NB4 (cell line): ENCODE measurements at places on chromosomes 5 and 9.

DNA sequence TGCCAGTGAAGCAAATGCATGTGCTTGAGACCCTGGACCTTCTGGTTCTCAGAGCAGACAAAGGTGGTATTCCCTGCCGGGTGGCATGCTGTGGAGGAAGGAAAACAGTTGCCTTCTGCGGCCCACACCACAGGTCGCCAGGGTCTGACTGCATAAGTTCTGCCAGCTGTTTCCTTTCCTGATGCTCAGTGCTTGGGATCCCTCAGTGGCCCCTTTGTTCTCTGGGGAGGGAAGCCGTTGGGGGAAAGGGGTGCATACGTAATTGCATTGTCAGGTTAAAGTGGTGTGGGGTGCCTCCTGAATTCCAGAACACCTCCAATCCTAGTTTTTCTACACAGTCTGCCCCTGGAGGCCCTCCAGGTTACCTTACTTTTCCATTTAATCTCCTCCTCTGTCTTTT lies 43.1 kb upstream of the SLC2A8 start:
- no peak for DNase-seq

DNA sequence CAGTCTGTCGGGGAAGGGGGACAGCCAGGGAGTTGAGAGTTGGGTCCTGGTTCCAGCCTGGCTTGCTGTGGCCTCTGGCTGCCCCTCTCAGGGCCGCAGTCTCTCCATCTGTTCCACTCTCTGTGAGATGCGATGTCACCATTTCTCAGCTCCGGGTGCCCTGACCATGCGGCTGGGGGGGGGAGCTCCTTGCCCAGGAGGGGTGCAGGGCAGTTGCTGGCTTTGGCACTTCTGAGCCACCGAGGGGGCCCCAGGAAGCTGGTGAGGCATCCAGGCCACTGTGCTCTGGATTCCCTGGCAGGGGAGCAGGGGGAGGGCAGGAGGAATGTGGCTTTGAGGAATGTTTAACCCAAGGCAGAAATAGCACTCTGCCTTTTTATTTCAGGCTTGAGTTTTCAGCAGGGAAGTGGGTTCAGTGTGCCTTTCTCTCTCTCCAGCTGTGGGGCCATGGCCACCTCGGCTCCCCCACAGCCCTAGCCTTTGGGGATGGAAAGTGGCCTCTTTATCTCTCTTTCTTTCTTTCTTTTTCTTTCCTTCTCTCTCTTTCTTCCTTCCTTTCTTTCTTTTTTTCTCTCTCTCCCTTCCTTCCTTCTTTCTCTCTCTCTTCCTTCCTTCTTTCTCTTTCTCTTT lies 11.0 kb downstream of the NCS1 start:
- DNase-seq = no peak

DNA sequence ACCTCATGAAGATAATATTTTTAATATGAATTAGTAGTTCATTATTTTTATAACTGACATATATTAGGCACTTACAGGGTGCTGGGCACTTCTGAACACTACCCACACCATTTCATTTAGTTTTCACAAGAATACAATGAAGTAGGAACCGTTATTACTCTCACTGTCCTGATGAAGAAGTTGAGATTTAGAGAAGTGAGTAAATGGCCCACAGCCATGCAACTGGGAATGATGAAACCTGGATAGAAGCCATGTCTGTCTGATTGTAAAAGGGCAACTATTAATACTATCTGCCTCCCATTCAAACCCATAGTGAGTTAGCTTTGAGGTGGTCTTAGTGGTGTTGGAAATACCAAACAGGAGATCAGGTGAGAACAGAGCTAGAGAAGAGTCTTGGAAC lies 29.6 kb upstream of the OTULINL start:
- DNase-seq = no peak

DNA sequence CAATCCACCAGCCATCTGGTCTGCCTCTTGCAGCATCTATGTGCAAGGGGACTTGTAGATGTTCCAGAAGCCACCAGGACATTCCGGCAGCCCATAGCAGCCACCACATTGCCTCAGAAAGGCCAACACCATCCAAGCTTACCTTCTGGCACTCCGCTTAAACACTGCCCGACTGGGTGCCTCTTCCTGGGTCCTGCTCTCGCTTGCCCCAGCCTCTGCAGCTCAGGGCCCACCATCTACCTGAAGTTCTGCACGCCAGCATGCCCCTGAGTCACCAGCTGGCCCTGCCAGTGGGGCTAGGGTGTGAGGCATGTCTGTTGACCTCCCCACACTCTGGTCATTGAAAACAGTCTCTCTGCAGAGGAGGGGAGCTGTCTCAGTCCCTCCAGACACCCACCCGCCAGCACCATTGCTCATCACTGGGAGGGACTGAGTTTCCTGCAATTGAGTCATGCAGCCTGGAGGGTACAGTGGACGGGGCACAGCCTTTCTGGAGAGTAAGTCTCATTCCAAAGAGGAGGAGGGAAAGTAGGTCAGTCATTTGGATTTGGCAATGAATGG lies 16.9 kb upstream of the COL5A1 start:
- DNase-seq = no peak

DNA sequence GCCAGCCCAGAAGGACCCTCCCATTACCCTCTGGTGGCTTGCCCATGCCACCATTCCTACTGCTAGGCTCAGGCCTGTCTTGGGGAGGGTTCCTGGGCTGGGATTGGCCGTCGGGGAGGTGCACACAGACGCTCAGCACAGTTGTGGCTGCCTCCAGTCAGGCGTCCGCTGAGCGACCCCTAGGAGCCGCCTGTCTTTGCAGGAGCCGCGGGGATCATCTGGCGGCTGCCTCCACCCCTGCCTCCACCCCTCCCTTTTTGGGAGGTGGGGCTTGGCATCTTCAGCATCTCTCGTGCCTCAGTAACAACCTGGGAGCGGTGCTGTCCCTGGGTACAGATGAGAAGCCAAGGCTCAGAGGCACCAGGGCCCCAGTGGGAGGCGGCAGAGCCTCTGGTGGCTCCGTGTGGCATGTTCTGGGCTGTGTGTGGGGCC lies 39.6 kb downstream of the RXRA start:
- peak; percentile 39 for DNase-seq

- no peak for DNase-seq
Observed at GRCh38 chr5:33271606-33272005, 169.2 kb upstream of the TARS1 start.

DNA sequence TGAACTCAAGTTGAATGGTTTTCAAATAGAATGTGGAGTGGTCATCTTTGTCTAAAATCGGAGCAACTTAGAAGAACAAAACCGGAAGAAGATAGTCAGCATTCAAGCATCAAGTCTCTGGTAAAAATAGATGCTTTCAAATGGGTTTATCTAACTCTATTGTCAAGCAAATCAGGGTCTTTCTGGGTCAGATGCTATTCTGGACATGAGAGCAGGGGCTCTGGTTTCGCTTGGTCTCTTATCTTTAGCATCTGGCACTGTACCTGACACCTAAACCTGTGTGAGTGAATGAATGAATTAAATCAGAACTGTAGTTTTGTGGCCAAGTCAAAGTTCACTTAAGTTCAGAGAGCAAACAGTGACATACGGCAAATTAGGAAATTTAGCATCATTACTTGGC lies 173.5 kb downstream of the SLIT3 start:
- no peak for DNase-seq

DNA sequence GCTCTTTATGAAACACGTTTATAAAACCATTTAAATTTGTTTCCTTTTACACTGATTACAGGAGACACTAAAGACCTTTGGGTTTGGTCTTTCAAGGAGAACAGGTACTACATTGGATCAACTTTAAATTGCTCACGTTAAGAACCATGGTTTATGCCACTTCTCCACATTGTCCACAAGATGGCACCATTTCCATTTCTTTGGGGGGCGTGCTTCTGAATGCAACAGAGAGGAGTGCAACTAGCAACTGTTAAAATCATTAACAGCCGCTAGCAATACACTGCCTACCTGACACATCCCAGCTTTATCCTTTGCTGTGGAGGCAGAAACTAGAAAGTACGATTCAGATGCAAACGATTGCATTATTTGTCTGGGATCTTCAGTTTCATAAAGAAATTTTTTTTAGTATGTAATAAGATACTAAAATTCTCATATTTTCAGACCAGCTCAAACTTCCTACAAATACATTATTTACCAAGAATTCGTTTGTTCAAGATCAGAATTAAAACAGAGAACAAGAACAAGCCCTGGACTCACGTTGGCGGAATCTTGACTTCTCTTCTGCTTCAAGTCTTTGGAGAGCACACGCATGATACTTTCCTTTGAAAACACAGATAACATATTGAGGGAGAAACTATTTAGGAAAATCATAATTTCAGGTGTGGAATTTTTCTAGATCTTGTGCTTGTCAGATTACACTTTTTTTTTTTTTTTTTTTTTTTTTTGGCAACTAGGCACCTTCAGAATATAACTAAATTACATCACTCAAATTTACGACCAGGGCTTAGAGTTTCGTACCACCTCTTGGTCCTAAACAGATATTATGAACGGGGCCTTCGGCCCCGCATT lies 702 bp downstream of the CDC20B start:
- DNase-seq = peak; percentile 86

GRCh38 chr5:77842243-77842642 lies 66.1 kb upstream of the TBCA start:
- no peak for DNase-seq

GRCh38 chr9:13939134-13939533 lies 374.8 kb downstream of the NFIB start:
- peak; percentile 19 for DNase-seq

DNA sequence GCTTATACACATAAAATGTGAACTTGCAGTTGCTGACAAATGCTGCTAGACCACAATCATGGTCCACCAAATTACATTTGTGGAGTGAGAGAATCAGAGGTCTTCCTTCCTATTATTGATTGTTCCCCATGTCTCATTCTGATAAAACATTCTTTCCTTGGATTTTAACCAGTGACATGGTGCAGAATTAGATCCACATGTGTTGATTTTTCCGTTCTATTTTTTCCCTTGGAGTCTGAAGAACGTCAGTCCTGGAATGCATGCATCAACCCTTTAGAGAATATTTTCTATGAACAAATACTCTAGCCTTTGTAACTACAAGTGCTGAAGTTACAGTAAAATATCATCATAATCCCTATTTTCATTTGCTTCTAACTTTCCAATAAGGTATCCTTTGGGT lies 170.7 kb upstream of the SPRY4 start:
- no peak for DNase-seq

GRCh38 chr5:142006363-142007236 lies 6.2 kb downstream of the GNPDA1 start:
- peak; percentile 31 for DNase-seq

- DNase-seq = no peak
Observed at GRCh38 chr9:116420993-116421538, 266.0 kb upstream of the TRIM32 start.

DNA sequence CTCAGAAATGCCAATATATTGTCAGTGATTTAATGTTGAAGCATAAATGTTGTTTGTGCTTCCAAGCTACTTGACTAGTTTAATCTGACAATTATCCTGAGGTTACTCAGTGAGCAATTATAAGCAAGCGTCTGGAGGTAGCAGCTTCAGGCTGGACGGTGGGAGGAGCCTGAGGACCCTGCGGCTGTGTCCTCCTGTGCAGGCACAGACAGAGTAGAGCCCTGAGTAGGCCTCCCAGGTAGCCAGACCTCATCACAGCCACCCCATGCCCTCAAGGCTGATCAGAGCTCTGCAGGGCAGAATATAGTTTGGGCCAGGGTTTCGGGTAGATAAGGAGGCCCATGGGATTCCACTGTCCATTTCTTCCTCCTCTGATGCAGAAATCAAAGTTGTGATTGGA lies 153.6 kb downstream of the DRD1 start:
- DNase-seq = no peak

DNA sequence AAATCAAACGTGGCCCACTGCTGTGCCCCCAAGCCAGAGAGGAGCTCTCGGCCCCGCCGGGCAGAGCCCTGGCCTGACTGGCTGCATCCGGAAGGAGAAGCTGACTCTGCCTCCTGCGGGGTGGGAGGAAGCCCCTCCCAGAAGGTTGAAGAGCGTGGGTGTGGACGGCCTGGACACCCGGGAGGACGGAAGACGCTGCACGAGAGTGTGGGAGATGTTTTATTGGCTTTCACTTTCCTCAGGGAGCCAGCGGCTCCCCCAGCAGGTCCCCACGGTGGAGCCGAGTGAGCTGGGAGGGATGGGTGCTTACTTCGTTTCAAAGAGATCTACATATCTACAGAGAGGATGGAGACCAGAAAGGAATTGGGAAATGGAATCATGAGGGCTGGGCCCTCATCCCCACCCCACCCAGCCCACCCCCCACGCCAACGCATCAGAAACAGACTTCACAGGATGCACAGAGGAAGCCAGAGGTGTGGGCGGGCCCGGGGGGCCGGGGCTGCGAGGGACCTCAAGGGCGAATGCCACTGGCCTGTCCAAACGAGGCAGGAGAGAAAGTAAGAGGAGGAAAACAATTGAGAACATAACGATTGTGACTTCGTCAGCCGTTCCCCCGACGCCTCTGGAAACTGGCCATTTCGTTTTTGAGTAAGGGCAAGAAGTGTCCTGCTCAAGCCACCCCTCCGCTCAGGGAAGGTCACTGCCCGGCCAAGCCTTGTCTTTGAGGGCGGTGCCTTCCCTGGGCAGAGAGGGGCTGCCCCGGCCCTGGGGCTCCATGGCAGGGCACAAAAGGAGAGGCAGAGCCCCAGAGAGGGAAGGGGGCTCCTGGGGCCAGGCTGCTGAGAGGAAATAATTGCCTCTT lies 32.1 kb downstream of the FAM163B start:
- DNase-seq = peak; percentile 37

- no peak for DNase-seq
Observed at GRCh38 chr5:14627270-14627669, 37.2 kb upstream of the OTULIN start.

DNA sequence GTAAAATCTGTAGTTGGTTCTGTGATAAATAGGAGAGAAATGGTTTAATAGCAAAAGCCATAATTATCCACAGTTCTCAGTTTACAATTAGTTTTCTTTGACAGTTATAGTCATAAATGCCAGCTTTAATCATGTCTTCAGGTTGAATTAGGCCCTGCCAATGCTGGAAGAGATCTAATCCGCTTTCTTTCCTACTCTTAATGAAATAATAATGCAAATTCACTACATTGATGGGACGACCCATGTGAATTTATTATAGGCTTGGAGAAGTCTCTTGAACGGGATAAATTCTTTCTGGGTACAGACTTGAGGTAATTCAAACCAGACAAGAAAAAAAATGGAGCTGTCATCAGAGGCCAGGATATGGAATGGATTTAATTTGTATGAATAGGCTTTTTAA lies 950.4 kb downstream of the EFNA5 start:
- no peak for DNase-seq
